SK-N-MC (cell line): ENCODE measurements at places on chromosomes 6 and 20.

- DNase-seq = no peak
Measured at GRCh38 chr20:51487076-51487475, 55.4 kb downstream of the NFATC2 start.

GRCh38 chr6:30820193-30820592 is 64.1 kb upstream of the DDR1 start:
- DNase-seq = no peak

DNA sequence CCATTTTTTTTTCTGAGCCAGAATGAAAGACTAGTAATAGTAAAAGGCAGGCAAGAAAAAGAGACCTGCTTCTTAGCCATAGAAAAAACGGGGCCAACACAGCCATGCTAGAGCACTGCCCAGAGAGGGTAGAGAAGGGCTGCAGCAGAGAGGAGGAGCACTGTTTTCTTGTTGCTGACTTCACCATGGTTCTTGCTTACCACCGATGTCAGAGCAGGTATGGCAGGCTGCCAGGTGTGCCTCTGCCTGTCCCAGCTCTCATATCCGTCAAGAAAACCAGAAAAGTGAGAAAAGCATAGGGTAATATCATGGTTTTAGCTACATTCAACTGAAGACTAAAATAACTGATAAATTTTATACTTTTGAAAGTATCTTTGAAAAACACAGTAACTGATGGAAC is 60.7 kb downstream of the DTNBP1 start:
- DNase-seq = no peak

DNA sequence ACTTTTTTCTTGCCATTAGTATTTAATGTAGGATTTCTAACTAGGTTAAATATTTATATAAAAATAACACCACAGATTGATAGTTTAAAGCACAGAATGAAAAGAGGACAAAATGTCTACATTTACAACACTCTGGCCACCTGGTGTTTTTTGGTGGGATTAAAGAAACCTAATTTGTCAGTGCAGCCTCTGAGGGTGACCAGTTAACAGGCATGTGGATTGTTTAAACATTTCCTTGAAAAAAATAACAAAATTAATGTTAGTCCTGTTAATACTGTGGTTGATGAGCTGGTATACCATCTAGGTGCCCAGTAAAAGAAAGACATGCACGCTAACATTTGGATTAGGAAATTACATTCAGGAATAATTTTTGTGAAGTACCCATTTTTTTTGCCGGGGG is 8.8 kb downstream of the SLC9A8 start:
- no peak for DNase-seq

GRCh38 chr6:90610751-90611542 is 24.1 kb upstream of the MAP3K7 start:
- DNase-seq = no peak

GRCh38 chr6:107511511-107511993 is 21.6 kb downstream of the SOBP start:
- no peak for DNase-seq

DNA sequence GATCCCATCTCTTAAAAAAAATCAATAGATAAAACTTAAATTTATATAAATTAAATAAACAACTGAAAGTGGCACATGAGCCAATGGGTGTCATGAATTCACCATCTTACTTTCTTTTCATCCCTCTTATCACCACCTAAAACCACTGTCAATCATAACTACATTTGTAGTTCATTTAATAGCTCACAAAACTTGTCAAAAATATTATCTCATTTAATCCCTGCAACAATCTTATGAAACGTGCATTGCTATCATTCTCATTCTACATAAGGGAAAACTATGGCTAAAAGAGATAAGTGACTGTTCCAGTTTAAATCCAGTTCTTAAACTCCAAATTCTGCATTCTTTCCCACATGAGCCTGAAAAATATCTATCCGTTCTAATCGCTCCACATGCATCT is 80.6 kb upstream of the BEND6 start:
- DNase-seq = no peak
